ENCODE measurements at places on chromosomes 6 and 20.

- DNase-seq = no peak
These were observed 63.1 kb upstream of the KLHL31 start for GRCh38 chr6:53728570-53729194.

- no peak for DNase-seq
These were observed 1155.3 kb upstream of the GJE1 start for GRCh38 chr6:140977403-140977802.

GRCh38 chr20:40868551-40869217, 159.9 kb upstream of the TOP1 start:
- DNase-seq = peak; percentile 23

DNA sequence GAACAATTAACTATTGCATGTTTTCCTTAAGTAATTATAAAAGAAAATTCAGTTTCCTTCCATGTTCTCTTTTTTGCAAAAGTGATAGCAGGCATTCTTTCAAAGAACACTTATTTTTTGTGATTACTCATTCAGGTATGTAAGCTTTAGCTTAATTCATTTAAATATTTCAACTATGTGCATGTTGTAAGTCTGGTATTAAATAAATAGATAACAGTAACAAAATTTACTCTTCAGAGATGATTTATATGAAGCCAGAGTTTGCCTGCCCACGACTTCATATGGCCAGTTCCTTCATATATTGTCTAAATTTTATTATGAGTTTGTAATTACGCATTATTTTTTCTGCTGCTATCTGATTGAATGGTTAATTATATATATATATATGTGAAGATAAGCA, 110.9 kb downstream of the ADGRG6 start:
- DNase-seq = no peak

GRCh38 chr6:166605752-166606151, 19.3 kb upstream of the RAMACL start:
- DNase-seq = no peak
